M059J (cell line): ENCODE measurements at places on chromosomes 11 and 22. TPM values are rescaled to one million over a fixed set of nuclear protein-coding genes. Genes with fewer than 3 reads are reported as not detected.
A peak's percentile ranks its signal among the peaks of the same experiment; 100 is the strongest.

- DNase-seq = no peak
Observed at GRCh38 chr11:109088086-109088485, 333.9 kb upstream of the C11orf87 start.

DNA sequence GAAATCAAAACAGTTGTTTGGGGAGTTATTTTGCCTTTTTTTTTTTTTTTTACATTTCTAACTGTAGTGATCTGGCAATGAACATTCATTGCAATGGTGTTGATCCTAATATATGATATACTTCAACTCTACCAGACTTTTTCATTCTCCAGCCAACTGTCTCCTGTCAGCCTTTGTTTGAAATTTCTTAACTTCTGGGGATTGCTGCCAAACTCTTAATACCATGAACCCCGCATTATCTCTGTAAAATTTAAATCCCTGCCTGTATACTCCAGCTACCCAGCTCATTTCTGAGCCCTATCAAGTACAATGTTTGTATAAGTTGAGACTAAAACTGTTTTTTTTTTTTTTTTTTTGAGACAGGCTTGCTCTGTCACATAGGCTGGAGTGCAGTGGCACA, 280.7 kb downstream of the TTC28 start:
- DNase-seq = no peak

DNA sequence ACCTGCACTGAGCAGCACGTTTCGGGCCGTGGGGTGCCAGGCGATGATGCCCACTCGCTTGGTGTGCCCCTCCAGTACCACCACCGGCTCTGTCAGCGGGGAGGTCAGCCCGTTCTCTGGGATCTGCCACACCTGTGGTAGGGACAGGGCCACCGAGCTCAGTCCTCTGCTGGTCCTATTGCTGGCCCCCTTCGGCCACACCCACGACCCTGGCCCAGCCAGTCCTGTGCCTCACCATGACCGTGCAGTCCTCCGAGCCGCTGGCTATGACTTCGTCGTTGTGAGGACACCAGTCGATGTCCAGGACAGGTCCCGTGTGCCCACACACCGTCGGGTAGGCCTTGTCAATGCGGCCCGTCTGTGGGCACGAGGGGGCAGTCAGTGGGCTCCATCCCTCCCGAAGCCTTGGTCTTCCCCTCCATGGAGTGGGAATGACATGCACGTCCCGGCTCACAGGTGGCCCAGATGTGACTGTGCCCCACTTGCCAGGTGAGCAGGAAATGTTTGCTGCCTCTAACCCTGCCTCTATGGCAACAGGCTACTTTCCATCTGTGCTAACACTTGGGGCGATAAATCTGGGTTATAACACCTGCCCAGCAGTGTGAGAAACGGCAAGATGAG, 1.4 kb downstream of the CORO1B start:
- DNase-seq = no peak

GRCh38 chr11:63961608-63962412, 12.6 kb upstream of the COX8A start:
- peak; percentile 26 for DNase-seq

DNA sequence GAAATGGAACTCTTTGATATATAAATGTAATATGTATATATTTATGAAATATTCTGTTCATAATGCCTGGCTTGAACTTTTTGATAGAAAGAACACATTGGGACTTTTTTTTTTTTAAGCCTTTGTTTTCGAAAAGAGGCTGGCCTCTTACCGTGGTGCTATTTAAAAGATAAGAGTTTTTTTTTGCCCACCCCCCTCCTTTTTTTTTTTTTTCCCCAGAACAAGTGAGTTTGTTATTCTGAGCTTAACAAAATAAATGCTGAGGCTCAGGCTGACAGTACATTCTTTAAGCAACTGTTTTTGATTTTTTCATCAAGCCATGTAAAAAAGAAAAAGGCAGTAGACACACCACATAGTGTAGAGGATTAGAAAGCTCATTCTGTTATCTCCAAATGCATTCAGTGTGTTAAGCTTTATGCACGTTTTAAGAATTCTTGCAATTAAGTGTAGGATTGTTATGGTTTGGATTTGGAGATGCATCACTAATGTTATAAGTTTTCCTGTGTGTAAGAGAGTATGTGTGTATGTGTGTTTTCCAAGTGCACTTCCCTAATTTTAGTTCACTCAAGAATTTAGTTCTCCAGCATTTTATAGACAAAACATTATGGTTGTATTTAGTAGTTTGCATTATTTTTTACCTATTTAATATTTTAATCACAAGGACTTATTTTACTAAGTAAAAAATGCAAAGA, 12.0 kb downstream of the PDHX start:
- DNase-seq = no peak

DNA sequence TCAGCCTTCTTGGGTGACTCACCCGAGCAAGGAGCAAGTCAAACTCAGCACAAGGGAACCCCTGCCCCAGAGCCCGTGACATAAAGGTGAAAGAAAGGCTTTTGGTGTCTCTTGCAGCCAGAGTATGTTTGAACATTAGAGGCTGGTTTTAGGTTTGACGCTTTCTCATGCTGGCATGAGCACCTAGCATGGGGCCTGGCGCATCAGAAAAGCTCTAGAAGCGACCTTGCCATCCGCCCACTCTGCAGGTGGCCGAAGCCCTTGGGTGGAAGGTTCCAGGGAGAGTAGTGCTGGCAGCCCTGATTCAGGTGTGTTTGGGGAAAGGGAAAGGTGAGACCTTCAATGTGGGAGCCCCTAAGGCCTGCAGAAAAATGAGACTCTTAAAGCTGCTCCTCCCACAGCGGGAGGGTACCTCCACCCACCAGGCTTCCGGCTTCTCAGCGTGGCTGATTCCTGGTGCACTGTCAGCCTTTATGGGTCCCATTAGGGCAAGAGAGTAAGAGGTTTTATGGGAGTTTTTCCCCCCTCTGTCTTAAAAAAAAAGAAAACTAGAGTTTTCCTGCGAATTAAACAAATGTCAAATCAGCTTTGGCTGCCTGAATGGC, 88.4 kb downstream of the GRIK4 start:
- DNase-seq = no peak

DNA sequence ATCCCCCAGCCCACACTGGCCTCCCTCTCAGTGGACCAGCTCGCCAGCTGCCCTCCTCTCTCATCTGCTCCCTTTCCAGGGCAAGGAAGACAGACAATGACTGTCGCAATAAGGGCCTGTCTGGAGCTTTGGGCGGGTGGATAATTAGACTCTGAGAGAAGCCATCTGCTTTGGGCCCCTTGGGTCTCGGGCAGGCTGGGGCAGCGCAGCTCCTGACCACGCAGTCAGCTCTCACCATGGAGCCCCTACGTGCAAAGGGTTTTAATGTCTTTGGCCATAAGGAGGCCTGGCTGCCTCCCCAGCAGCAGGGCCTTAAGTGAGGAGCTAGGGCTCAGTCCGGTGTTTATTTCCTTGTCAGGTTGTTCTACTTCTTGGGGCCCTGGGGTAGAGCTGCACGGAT, 153.9 kb downstream of the CHST1 start:
- no peak for DNase-seq

GRCh38 chr22:32627091-32627490, 152.5 kb downstream of the FBXO7 start:
- DNase-seq = no peak

DNA sequence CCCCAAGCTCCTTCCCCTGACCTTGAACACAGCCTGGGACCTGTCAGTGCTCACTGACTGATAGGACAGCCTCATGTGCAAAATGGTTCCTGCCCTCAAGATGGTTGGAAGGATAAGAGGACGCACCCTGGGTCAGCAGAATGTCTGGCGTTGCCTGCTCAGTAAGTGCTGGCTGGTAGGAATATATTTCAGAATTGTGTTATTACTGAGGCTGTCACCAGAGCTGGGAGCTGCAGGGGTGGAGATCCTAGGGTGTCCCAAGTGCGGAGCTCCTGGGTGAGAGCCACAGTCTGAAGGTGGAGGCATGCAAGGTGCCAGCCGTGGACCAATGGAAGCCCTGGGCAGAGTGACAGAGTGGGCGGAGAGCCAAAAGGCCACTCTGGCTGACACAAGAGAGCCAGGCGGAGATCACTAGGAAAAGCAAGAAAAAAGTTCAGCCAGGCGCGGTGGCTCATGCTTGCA, 1.0 kb upstream of the SEC14L4 start:
- no peak for DNase-seq

DNA sequence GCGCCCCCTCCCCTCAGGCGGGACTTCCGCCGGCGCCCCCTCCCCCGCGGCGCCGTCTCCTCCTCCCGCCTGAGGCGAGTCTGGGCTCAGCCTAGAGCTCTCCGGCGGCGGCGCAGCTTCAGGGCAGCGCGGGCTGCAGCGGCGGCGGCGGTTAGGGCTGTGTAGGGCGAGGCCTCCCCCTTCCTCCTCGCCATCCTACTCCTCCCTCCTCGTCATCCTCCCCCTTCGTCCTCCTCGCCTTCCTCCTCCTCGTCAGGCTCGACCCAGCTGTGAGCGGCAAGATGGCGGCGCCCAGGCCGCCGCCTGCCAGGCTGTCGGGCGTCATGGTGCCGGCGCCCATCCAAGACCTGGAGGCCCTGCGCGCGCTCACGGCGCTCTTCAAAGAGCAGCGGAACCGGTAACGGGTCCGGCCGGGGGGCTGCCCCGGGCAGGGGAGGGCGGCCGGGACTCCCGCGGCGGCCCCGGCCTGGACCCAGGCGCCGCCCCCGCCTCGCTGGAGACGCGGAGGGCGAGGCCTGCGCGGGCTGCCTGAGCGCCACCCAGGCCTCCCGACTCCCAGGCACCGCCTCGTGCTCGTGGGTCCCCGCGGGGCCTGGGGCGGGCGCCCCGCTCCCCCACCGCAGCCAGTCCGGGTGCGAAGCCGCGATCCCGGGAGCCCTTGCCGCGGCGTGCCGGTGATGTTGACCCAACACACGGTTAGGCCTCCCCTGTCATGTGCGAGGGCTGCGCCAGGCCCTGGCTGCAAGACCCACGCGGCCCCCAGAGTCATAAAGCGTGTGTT, at the start of gene ATXN10:
TSS of gene ATXN10 (plus strand) at position 52 of the 781 bp plus-strand sequence. CDS start at position 282, 230 bp downstream.
- DNase-seq = peak; percentile 66

DNA sequence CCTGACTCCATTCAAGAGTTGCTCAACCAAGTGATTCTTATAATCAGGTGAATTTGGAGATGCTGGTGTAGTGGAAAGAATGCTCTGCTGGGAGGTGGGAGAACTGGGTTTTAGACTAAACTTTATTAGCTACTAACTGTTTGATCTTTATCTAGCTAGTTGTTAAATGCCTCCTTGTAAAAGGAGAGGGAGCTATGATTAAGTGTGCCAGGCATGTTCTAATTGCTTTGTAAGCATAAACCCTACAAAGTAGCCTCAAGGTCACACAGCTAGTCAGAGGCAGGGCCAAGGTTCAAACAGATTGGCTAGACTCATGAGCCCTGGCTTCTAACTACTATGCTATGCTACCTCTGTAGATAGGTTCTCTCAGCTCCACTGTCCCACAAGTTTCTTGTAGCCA, 105.5 kb downstream of the NXPE2 start:
- peak; percentile 25 for DNase-seq

DNA sequence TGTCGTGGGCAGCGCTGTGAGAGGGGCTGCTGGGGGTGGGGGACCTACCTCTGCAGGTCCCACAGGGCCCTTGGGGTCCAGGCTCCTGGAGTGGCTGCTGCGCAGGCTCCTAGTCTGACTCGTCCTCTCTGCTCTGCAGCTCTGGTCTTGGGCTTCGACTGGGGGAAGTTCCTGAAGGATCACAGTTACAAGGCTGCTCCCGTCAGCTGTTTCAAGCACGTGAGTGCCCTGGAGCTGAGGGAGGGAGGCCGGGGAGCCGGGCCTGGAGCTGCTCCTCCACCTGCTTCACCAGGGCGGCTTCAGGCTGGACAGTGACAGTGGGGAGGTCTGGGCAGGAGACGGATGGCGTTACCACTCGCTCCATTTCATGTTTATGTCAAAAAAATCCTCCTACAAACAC, 11.9 kb downstream of the L3MBTL2 start:
- no peak for DNase-seq

DNA sequence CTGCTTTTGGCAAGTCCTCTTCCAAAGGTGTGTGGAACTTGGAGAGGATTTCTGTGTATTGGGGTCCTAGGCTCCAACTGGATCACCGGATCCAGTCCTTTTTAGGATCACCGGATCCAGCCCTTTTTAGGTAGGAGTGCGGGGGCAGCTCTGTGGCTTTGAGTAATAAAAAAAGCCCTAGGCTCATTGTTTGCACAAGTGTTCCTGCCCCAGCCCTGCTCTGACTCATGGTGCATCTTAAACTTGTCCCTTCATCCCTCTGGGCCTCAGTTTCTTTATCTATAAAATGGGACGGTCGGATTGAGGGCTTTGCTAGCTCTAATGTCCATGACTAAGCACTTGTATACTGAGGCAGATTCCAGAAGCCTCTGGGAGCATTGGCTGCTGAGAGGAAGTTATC, 22.7 kb upstream of the CD44 start:
- DNase-seq = no peak

DNA sequence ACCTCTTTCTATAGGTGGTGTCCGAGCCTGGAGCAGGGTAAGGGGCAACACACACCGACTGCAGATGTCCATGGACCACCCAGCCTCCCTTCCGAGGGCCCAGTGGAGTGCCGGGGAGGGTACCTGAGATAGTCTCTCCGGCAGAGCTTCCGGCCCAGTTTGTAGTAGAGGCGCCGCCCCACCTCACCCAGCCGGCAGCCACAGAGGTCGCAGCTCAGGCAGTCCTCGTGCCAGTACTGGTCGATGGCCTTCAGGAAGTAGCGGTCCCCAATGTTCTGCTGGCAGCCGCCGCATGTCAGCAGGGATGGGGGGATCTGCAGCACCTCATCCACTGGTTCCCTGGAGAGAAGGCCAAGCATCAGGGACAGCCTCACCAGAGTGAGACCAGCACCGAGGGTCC, 27.4 kb downstream of the LMO2 start:
- DNase-seq = no peak

GRCh38 chr11:117489999-117490679, 162.5 kb downstream of the CEP164 start:
- no peak for DNase-seq

- no peak for DNase-seq
Observed at GRCh38 chr22:45136594-45136993, 27.1 kb upstream of the NUP50 start.

DNA sequence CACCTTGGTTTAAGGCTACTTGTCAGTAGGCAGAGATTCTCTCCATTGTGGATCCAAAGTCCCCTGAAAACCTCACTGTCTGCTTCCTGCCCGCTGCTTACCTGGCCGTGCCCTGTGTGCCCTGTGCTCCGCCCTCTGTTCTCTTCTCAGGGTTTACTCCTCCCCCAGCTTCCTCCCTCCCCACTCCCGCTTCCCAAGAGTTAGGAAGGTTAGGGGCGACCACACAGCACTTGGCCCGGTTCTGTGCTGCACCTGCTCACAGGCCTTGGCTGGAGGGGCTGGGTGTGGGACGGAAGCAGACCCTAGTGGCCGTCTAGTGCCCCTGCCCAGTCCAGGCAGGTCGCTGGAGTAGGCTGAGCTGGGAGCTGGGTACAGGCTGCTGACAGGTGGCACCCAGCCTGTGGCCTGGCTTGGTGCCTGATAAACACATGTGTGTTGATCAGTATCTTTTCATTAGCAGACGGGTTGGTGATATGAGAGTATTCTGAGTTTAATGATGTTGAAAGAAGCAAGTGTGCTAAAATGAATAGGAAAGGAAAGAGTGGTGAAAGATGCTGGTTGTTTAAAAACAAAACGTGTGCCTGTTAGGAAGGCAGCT, 40.5 kb downstream of the GRAMD4 start:
- DNase-seq = no peak

WEE1 gene
- 72.7 and 74.8 TPM in 2 replicates for total RNA-seq

SLC25A18 gene
- total RNA-seq = 0.71 and 0.81 TPM in 2 replicates

LAYN gene
- total RNA-seq = 108 and 113 TPM in 2 replicates

HSPA8 gene
- 2,379 and 2,525 TPM in 2 replicates for total RNA-seq

DEFB131B gene
- total RNA-seq = not detected in 2 replicates

OR51B4 gene
- 2.0 TPM in 1 of 2 replicates, not detected in the other for total RNA-seq

PNPLA3 gene
- 9.4 and 11.8 TPM in 2 replicates for total RNA-seq

MISFA gene
- total RNA-seq = not detected in 2 replicates

CSNK2A3 gene
- 2.5 and 3.1 TPM in 2 replicates for total RNA-seq

DERL3 gene
- total RNA-seq = 0.44 and 0.49 TPM in 2 replicates

MRGPRX4 gene
- total RNA-seq = not detected in 2 replicates

FAM180B gene
- not detected in 2 replicates for total RNA-seq

DNAJB13 gene
- not detected in 2 replicates for total RNA-seq

APOL6 gene
- total RNA-seq = 22.2 and 25.8 TPM in 2 replicates
